T-helper 2 cell treated with Interferon-gamma antibody and Interleukin-4, amounts not matched to agents 5 μg/mL and 100 μg/mL, for 36 hours (primary cell): ENCODE measurements at places on chromosomes 1 and 21.
A peak's percentile ranks its signal among the peaks of the same experiment; 100 is the strongest.

DNA sequence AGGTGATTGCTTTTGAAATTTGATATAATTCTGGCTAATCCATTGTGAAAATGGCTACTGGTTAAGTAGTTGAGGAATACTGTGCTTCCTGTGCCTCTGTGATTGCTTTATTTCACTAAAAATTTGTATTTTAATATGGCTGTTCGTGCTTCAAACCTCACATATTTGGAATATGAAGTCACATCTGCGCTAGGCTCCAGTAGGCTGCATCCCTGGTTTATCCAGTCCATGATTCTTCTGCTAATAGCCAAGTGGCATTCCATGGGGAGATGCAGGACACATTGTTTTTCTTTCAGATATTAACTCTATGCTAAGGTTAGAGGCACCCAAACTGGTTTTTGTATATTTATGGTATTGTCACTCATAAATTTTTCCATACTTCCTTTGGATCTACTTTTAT is 25.9 kb downstream of the DNM3 start:
- no peak for DNase-seq

DNA sequence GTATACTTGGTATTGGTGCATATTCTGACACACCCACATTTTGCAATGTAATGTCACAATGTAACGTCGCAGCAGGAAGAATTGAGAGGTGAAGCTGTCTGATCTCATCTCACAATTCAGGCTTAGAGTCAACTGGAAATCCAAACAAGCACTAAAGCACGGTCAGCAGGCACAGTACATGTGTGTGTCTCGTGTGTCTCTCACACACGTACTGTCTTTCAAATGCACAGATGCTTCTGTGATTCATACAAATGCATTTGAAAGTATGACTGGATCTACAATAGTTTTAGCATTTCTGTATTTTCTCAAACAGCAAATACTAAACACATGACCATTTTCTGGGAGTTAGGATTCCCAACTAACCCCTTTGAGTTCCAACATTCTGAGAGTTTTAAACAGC is 26.9 kb downstream of the LBR start:
- no peak for DNase-seq

DNA sequence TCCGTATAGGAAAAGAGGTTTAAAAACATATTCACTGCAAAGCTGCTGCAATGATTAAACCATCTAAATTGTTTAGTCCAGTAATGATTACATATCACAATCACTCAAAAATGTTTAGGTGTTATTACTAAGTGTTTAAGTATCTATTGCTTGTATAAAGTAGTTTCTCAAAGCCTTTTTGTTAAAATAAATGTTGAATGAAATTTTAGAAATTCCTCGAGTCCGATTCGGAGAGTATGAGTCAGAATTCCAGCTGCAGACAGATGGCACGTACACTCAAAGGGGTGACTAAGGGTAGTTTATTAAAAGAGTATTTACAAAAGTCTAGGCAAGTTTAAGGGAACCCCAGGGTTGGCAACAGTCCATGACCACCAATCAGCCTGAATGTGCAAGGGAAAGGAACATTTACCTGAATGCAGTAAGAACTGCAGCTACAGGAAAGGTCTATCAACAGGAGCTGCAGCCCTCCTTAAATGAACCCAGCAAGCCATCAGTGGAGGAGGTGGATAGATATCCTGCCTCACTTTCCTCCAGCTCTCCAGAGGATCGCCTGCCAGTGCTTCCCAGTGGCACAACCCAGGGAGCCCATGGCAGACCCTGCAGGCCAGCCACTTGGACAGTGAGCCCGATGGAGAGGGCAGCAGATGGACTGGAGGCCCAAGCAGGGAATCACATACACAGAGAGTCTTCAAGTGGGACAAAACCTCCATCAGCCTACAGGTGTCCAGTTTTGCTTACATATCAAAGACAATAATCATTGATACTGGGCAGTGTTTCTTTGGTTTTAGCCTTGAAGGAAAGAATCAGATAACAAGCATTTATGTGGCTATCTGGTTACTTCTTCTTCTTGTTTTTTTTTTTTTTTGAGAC is 92.1 kb upstream of the SLC44A3 start:
- no peak for DNase-seq

DNA sequence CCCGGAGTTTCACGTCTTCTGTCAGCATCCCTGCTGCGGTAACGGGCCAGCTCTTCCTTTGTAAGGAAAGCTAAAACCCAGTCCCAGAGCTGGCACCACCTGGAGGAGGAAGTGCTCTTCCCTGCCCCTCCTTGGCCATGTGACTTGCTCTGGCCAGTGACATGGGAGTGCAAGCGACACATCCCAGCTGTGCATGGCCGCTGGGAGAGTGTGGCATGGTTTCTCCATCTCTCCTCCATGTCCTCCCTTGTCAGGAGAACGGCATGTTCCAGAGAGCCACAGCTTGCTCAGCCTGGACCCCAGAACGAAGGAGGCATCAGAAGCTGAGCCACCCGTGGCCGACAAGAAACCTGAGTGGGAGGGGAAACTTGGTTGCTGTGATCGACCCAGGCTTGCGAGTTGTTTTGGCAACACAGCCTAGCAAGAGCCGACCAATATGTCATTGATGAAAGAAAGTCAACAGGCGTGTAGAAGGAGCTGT is 2.7 kb upstream of the PRXL2B start:
- DNase-seq: peak; percentile 32

DNA sequence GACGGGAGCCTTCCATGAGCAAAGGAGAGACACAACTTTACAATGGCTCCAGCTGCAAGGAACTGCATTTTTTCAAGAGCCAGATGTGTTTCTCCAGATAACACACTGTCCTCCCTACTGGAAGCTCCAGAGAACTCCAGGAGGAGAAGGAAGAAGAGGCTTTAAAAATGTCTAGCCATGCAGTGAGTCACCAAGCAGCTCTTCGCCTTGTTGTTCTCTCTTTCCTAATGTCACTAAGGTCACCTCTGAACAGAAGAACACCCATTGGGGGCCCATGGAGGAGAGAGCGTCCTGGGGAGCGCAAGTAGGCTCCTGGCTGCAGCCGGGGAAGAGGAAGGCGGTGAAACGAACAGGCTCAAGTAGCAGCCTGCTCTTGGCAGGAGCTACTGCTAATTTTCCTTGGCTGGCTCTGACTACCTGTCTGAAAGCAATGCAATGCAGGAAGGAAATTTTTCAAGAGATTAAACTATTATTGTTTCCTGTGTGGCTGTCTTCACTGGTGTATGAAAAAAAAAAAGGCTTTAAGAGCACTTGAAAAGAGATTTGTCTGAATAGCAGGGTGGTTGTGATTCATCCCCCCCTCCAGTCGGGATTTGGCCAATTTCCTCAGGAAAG is 321.9 kb downstream of the SETD4 start:
- DNase-seq: no peak

GRCh38 chr1:90501281-90501680 is 215.8 kb downstream of the BARHL2 start:
- DNase-seq: no peak

DNA sequence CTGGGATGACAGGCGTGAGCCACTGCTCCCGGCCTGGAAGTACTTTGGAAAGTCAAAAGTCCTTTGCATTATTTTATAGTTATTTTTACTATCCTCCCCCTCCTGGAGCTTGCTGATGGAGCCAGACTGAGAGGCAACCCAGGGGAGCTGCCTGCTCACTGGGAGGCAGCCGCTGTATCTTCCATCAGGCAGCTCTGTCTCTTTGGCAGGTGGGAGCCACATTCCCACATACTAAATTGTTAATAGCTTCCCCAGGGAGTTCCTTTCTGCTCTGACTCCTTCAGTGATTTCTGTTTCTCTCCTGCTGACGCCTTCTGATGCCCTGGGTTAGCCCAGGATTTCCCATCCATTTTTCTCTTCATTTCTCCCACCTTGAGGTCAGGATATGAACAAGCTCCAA is 4.9 kb upstream of the OPRD1 start:
- DNase-seq: no peak

DNA sequence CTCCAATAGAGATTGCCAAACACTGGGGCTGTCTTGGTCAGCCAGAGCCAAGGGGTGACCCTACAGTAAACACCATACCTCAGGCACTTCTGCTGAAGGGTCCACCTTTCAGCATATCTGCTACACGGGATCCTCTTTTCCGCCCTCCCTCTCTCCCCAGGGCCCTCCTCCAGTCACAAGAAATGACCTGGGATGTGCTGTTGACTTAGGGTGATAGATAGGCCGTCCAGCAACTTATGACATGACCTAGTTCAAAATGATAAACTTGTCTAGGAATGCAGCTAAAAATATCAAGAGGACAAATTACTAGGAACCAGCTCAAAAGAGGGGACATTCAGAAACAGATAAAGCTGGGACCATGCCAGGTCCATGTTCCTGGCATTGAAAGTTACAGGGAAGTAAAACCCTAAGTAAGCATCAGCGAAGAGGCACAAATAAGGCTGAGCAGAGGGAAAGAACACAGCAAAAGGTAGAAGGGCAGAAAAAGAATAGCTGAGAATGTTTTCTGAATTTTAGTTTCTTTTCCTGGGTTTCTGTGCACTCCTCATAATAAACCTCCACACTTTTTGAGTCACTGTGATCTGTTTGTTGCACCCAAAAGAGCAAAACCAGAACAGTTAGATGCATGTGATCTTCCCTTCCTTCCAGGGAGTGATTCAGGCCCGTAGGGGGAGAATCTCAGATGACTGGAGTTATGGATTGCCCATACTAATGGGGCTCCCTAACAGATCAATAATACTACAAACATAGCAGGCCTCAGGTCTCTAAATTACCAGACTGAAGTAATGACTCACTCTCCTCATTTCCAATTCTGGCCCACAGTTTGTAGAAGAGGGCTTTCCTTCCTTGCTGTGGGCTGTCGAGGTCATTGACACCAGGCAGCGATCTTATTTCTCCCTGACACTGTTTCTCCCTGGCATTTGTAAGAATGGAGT is 48.9 kb upstream of the F3 start:
- DNase-seq: no peak

- DNase-seq: no peak
Observed at GRCh38 chr1:113917400-113918082, 11.6 kb upstream of the HIPK1 start.

DNA sequence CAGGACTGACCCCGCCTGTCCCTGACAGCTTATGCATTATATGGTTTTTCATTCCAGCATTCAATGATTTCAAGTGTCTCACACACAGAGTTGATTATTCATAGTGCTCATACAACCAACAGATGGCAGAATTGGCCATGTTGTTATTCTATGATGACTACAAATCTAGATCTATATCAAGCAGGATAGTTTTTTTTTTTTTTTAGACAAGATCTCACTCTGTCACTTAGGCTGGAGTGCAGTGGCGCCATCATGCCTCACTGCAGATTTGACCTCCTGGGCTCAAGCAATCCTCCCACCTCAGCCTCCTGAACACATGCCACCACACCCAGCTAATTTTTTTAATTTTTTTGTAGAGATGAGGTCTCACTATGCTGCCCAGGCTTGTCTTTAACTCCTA is 40.1 kb upstream of the LRRC8D start:
- peak; percentile 34 for DNase-seq

DNA sequence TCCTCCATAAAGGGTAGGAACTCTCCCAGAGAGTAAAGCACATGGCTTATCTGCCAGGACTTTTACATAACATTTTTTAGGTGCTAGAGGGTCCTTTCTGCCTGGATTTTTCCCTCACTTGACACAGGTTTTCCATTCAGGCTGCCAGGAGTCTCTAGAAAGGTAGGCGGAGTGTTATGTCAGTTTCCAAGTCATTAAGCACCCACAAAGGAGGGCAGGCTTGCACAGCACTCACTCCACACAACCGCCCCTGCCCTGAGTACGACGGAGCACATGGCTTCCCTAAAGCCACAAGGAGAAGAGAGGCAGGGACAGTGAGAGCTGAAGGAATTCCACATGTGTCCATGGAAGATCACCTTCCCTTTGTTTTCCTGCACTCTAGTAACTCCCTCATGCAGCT is 55.7 kb downstream of the CAPZB start:
- DNase-seq: no peak

DNA sequence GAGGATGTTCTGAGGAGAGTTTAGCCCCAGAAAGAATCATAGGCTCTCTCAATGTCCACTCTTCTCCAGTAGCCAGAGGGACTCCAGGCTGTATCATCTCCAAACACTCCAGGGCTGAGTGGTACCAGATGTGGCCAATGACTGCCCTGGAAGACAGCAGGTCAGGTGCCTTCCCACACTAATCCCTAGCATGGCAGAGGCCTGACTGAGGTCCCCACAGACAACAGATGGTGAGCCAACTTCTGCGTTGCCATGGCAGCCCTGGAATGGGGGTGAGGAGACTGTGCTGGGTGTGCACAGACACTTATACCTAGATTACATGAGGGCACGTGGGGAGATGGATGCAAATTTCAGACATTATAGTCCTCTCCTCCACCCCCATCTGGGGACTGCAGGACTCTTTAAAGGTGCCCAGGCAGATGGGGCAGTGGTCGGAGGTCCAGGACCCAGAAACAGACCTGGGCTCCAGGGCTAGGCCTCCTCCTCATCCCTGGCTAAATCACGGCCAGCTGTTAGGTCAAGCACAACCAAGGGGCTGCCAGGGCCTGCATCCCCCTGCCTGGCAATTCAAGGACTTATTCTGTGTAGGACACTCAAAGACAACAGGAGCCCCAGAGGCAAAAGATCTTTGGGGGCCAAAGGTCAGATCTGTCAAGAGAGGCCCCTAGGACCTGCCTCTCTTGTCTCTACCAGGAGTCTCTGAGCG is 42.9 kb downstream of the CAMK2N1 start:
- DNase-seq: no peak

GRCh38 chr1:3677484-3677883 is 25.2 kb downstream of the TP73 start:
- DNase-seq: no peak

DNA sequence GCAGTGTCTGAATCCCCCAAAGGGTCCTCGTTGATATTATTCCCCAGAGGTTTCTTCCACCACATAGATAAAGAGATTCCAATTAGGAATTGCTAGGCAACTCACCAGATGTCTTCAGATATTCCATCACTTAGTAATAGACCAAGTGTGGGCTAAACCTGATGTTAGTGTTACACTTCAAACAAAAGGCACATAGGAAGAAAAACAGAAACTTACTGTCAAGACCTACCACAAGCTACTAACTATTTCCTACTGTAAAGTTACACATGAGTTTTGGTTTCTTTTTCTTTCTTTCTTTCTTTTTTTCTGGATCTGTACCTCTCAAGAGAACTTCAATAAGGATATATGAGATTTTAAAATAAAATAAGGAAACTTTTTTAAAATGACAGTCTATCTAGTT is 879.1 kb upstream of the NEGR1 start:
- DNase-seq: no peak

- DNase-seq: no peak
Observed at GRCh38 chr1:24337455-24337854, 18.3 kb downstream of the GRHL3 start.

DNA sequence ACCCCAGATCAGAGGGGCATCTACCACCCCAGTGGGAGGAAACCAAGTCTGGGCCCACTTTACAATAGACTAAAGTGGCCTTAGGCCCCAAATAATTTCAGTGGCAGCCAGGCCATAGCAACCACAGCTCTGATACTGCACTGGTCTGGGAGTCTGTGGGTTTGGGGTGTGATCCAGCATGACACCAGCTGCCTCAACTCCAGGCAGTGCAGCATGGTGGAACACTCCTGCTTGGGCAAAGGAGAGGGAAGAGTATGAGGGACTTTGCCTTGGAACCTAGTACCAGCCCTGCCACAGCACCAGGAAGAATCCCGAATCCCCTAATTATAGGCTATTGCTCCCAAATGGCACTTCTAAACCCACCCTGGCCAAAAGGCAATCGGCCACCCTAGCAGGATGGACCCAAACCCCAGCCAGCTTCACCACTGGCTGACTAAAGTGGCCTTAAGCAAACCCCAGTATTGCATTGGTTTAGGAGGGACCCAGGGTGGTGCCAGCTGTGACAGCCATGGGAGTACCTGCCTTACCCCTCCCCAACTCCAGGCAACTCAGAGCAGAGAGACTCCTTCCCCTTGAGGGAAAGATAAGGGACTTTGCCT is 47.1 kb downstream of the PACC1 start:
- no peak for DNase-seq
